ENCODE measurements at places on chromosomes 7 and 10.

- DNase-seq: no peak
These were observed 551.5 kb downstream of the KCNMA1 start for GRCh38 chr10:77086081-77086480.

- no peak for DNase-seq
These were observed 177.7 kb upstream of the PRSS1 start for GRCh38 chr7:142571581-142571980.

DNA sequence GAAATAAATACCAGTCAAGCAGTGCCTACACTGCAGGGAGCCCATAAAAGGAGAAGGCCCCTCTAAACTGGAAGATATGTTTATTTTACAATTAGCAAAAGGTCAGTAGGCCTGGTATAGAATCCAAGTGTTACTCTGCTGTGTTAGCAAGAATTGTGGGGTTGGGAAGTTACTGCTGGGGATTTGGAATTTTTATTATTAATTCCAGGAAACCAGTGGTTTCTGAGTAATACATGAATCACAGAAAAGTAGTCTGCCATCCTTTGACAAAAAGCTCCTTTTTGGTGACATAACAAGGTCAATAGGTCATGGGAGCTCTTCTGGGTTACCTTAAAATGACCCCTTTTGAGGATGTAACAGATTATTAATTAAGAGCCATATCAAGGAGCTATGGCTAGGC lies 67.4 kb downstream of the ZNF92 start:
- no peak for DNase-seq

DNA sequence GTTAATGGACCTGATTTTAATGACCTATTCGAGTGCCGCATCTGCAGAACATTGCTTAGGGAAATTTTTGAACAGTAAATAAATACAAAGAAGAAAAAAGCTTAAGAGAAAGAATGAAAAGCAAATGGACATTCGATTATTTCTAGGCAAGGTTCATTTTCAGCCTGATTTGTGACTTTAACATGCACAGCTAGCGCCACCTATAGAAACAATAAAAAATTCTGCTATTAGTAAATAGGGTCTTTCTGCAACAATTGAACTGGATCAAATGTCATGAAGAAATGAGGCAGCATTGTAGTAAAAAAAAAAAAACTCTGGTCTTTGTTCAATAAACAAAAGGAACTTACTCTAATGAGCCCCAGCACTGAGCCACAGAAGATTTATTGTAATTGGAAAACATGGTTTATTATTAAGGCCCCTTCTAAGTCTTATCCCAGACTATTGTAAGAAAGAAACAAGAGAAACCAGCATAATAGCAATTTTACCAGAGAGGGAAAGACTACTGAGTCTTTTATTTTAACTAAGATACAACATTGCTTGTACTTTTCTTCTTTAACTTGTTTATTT lies 41.4 kb upstream of the GHITM start:
- no peak for DNase-seq

DNA sequence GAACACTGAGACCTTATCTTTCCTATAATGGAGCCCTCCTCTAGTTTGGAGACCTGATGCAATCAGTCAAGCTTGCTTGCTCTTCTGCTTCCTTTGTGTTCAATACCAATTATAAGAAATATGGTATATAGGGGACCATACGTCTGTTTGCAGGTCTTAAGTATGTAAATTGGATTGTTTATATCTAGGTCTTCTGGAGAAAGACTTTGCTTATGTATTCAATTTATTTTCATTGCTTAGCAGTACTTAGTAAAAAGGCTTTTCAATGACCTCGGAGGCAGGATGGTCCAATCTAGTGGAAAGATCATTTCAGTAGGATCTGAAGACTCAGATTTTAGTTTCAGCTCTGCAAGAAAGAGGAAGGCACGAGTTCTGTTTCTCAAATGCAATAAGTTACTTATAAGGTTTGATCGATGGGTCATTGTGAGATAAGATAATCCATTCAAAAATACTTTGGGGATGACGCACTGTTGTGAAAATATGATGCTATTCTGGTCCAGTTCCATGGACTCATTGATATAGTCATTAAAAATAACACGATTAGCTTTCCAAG lies 571.6 kb downstream of the SH2D4B start:
- DNase-seq: no peak

GRCh38 chr10:89302625-89303024 lies 779 bp downstream of the IFIT2 start:
- DNase-seq: no peak

DNA sequence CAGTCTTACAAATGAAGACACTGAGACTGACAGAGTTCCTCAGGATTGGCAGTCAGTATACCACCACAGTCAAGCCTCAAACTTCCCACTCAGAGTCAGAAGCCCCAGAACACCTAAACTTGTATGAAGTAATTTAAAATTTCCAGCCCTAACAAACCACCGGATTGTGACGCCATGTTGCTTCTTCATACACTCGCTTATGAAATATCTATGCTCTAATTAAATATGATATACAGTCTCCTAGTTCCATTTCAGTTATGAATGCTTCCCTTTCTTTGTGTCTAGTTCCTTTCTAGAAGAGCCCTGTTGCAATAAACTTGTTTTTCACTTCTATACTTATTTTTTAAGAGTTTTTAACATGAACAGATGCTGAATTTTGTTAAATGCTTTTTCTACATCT lies 172.0 kb upstream of the NOBOX start:
- DNase-seq: no peak

GRCh38 chr7:35384761-35385700 lies 131.1 kb upstream of the TBX20 start:
- DNase-seq: no peak

DNA sequence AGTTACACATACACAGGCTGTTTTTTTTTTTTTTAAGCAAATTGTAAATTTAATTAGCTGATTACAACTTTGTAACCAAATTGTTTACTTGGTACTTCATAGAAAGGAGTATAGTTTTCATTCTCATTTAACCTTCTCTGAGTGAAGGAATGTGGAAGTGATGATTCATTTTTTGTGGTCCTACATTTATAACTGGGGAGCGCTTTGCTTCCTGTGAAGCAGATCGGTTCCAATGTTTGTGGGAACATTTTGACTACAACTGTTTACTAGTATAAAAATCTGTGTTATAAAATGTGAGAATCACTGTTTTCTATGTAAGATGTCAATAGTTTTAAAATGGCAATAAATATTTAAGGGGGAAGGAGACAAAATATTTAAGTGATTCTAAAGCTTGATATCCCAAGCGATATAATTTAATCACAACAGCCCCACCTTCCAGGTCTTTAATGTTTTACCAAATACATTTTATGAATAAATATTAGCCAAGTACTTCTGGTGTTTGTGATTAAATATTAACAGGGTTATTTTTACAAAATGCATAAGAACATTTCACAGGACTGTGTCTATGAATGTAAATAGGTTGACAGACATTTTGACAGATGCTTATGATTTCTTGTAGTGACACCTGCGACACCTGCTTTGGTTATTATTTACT lies 57.1 kb downstream of the NXPH1 start:
- DNase-seq: no peak

DNA sequence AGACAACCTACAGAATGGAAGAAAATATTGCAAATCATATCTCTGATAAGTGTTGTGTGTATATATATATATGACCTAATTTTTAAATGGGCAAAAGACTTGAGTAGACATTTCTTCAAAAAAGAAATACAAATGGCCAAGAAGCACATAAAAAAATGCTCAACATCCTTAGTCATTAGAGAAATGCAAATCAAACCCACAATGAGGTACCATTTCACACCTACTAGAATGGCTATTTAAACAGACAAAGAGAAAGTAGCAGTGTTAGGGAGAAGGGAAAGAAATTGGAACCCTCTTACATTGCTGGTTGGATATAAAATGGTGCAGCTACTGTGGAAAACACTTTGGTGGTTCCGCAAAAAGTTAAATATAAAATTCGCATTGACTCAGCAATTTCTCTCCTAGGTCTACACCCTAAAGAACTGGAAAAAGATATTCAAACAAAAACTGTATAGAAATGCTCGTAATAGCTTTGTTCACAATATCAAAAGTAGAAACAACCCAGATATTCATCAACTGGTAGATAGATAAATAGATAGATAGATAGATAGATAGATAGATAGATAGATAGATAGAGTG lies 16.3 kb downstream of the ACSL5 start:
- no peak for DNase-seq

GRCh38 chr10:23088609-23089008 lies 6.8 kb upstream of the MSRB2 start:
- DNase-seq: no peak

GRCh38 chr10:78658645-78659597 lies 409.8 kb upstream of the ZMIZ1 start:
- no peak for DNase-seq

GRCh38 chr7:71171476-71171875 lies 39.5 kb downstream of the GALNT17 start:
- DNase-seq: no peak

GRCh38 chr7:111262293-111263116 lies 171.6 kb downstream of the LRRN3 start:
- DNase-seq: no peak

- DNase-seq: no peak
These were observed 669.2 kb downstream of the PCDH15 start for GRCh38 chr10:54131833-54132232.

GRCh38 chr10:100364735-100365391 lies 17.8 kb downstream of the SCD start:
- DNase-seq: no peak

DNA sequence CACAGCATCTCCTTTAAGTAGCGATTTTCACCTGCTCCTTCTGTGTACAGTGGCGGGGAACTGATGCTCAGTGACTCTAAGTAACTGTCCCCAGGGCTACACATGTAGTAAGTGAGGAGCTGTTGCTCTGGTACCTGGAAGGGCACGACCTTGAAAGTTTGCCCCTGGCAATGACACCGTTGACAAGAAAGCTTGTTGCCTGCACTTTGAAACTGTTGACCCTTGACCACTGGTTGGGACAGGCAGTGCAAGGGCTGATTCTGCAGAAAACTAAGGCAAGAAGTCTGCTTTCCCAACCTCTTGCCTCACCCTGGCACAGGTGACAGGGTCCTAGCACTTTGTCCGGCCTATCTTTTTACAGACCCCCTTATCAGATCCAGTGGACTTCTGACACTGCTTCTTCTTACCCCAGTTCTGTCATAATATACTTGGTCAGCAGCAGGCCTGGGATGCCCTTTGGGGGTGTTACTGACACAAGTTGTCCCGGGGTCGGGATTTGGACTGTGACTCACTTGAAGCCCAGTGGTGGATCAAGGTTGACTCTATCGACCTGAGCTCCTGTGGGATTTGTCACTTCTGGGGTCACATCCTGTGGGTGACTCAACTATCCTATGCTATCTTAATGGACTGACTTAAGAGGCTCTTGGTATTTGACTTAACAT lies 5.8 kb downstream of the ACSL5 start:
- no peak for DNase-seq

GRCh38 chr7:68133045-68133444 lies 1136.4 kb downstream of the TYW1 start:
- DNase-seq: no peak

DNA sequence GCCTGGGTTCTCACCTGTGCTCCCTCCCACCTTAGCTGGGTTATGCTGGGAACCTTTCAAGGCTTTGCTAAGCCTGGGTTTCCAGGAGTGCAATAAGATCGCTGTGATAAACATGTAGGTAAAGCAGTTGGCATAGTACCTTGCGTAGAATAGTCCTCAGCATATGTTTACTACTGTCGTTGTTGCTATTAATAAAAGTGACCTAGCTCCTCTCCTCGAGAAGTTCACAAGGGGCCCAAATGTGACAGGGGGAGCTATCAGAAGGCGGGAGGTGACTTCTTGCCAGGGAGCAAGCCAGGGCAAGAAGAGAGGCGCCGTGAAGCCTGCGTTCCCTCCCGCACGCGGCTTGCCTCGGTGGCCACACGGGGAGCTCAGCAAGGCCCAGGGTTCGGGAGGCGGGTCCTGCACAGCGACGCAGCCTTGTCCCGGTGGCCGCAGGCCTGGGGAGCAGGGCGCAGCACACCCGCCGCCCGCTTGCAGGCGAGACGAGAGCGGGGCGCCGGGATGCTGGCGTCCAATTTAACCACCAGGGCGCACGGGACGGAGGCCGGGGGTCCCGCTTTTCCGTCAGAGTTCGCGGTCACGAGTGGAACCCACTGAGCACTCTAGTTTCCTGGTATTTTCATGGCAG lies 106.2 kb downstream of the SNX10 start:
- DNase-seq: no peak

GRCh38 chr7:157996359-157997079 lies 591.1 kb downstream of the PTPRN2 start:
- DNase-seq: no peak

DNA sequence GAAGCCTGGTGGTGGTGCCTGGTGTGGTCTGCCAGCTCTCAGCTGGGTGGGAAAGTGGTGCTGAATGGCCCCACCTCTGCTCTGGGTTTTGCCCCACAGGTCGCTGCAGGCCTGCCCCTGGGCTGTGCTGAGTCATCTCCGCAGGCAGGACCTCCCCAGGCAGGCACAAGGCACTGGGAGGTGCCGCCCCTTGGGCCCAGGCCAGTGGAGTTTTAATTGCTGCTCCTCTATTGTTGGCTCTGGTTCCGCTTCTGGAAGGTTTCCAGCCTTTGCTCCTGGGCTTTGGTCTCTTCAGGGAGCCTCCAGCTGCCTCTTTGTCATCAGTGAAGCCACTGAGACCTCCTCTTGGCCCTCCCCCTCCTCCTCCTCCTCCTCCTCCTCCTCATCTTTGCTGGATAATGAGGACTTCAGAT lies 180.3 kb upstream of the GRB10 start:
- DNase-seq: peak; percentile 81

DNA sequence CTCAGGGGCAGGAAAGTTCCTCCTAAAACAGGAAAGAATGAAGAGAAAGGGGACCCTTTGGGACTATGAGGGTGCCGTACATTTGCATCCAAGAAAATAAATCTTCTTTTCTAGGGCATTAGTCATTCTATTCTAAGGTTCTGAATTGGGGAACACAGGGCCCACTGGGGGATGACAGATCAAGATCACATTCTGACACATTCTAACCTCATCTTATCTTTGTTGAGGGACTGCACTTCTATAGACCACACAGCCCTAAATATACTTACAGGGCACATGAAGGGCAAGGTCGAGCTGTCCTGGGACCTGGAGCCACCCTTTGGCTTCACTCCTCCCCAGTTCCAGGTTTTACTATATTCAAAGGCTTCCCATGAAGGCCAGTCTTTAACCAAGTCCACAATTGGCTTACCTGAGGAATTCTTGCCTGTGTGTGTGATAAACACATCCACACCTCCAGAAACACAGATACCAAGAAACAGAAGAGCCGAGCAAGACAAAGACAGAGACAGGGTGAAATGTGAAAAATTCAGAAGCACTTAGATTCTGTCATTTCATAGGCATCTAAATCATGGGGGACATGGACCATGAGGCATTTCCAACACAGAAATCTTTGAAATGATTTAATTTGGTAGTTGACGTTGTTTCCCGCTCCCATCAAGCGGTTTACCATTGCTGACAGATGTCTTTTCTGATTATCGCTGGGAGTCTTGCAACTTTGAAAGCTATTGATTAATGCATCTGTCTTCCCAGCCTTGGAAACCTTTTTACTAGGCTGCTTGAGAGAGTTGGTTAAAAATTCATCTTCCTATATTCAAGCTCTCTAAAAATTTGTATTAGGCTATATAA lies 75.8 kb downstream of the CCDC71L start:
- no peak for DNase-seq

- no peak for DNase-seq
These were observed 540.3 kb upstream of the GALNT17 start for GRCh38 chr7:70591643-70592042.

- no peak for DNase-seq
These were observed 265.7 kb downstream of the SEMA3D start for GRCh38 chr7:84921154-84921553.

GRCh38 chr7:66426996-66427395 lies 201.7 kb upstream of the KCTD7 start:
- no peak for DNase-seq

GRCh38 chr7:90917539-90917938 lies 321.4 kb downstream of the CDK14 start:
- DNase-seq: no peak

- DNase-seq: no peak
These were observed 128.9 kb downstream of the CELF2 start for GRCh38 chr10:11146402-11147171.

Data from GOT3 (cell line).